ENCODE measurements at places on chromosomes 12 and 14.
A peak's percentile ranks its signal among the peaks of the same experiment; 100 is the strongest.

DNA sequence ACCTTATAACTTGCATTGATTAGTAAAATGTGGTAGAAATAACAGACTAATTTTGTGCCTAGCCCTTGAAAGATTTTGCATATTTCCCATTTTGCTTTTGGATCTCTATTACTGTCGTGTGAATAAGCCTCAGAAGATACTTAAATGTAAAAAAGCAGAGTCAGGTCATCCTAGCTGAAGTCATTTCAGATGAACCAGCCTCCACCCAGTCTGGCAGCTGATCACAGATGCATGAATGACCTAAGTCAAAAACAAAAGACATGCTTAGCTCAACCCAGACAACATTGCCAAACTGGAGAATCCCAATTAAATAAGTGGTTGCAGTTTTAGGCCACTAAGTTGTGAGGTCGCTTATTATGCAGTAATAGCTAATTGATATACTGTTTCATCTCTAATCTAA, 349.9 kb downstream of the C12orf50 start:
- no peak for DNase-seq

- no peak for DNase-seq
These were observed 48.5 kb downstream of the BAZ1A start for GRCh38 chr14:34826661-34827060.

DNA sequence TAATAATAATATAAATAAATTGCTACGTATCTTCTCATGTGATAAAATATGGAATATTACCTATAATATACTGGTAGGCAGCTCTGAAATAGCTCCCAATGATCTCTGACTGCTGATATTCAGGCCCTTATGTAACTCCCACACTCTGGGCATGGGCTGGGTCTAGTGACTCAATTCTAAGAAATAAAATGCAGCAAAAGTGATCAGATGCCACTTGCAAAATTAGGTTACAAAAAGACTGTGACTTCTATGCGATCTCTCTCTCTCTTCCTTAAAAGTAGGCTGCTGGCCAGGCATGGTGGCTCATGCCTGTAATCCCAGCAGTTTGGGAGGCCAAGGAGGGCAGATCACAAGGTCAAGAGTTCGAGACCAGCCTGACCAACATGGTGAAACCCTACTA, 10.3 kb upstream of the CACNB3 start:
- no peak for DNase-seq

- DNase-seq, result peak; percentile 99
These were observed at the start of the genes DCAF11 and NRL for GRCh38 chr14:24114532-24115421. Gene DCAF11 (plus strand): TSS chr14:24114777. CDS start chr14:24115595, 818 bp downstream. Gene NRL (minus strand): TSS chr14:24114949. CDS start chr14:24082848, 32,101 bp downstream.

- no peak for DNase-seq
These were observed 4.2 kb downstream of the SH2B3 start for GRCh38 chr12:111409780-111410430.

GRCh38 chr14:89493406-89493805, 76.4 kb upstream of the FOXN3 start:
- DNase-seq, result no peak

DNA sequence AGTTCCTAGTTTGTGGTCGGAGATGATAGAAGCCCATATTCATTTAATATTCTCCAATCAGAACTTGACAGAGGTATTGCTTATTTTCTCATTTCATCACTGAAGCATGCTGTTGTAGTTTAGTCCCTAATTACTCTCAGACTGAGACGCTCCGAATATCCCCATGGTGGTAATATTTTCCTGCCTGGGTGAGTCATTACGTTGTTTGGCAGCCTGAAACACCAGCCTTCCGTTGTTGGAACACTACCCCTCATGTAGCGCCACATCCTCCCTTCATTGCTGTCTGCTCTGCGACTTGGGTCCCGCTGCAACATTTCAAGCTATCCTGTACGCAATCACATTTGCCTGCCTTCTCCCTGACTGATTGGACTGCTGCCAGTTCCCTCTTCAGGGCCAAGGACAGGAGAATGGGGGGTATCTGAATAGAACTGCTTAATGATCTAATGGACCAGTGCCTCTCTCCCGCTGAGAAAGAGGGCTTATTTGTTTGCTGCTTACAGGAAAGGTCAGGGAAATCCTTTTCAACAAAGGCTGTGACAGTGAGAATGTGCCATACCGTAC, 369.1 kb downstream of the NPAS3 start:
- DNase-seq, result no peak

DNA sequence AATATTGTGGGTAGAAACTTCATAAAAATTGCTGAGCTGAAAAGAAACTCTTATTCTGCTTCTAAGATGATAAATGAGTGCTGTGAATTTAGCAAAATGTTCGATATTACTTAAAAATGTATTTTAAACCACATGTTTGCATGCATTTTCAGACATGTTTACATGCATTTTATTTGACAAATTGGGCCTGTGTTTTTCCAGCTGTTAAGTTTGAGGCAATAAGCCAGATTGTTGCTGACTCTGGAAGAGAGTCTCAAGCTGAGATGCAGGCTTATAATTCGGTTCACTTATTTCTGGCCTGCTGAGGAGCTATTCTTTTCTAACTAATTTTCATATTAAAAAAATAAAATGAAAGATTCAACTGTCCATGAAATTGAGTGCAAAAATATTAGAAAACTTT, 110.1 kb downstream of the SYNE2 start:
- DNase-seq, result no peak

DNA sequence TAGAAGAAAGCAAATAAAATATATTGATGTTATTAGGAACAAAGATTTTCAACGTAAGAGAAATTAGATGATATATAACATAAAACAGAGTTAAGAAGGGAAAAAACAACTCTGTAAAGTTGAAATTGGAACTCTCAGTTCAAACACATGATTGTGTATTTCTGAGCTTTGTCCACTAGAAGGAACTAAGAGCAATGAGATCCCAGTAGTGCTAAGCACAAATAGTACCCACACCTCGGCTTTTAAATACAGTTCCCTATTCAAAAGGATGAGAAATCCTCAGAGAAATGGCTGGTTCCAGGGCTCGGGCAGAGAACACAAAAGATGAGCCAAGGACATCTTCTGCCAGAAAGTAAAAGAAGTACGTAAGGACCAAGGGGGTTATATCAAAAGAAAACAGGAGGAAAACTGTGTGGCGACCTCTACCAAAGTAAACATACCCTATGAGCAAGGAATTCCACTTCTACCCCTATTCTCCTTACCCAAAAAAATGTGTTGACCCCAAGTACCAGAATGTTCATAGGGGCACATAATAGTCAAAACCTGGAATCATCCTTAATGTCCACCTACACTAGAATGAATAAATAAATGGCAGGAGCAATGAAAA, 96.6 kb downstream of the SPTSSA start:
- DNase-seq, result no peak

DNA sequence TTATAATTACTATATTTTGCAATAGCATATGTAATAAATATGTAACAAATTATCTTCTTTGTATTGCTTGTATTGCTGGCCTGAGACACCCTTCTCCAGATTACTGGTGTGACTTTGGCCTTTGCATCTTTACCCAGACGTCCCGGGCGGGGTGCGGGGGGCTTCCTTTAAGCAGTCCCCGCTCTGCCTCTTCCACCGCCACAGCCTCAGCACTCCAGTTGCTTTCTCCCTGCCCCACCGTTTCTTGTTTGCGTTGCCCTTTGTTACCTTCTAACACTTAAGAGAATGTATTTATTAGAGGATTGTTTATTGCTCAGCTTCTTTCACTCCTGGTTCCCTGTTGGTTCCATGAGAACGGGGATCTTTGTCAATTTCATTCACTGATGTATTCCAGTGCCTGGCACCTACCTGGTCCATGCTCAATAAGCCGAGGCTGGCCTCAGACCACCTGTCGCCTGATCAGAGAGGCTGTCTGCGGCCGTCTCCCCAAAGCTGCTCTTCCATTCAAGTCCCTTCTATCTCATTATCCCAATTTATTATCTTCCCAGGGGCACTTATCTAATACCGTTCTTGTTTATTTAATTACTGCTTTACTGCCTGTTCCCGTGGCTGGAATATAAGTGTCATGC, 100.5 kb upstream of the RFLNA start:
- no peak for DNase-seq

DNA sequence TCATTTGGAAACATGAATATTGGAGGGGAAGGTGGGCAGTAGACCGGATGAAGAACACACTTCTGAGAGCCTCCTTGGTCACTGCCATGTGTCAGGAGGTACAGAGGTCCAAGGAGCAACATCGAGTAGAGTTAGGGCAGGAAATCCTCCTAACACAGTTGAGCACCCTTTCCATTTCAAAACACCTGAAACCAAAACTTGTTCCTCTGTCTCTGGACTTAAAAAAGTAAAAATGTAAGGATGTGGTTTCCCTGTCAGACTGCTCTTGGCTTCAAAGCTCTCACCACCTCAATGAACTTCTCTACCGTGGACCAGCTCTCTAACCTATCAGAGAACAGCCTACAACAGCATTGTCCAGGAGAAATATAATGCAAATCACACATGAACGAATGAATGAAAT, 573.9 kb downstream of the NOVA1 start:
- no peak for DNase-seq

- DNase-seq, result no peak
These were observed 280.3 kb downstream of the KSR2 start for GRCh38 chr12:117688446-117688845.

GRCh38 chr14:97217111-97217885, 420.1 kb downstream of the VRK1 start:
- DNase-seq, result no peak

GRCh38 chr12:77833329-77833728, 2.6 kb downstream of the NAV3 start:
- DNase-seq, result no peak

DNA sequence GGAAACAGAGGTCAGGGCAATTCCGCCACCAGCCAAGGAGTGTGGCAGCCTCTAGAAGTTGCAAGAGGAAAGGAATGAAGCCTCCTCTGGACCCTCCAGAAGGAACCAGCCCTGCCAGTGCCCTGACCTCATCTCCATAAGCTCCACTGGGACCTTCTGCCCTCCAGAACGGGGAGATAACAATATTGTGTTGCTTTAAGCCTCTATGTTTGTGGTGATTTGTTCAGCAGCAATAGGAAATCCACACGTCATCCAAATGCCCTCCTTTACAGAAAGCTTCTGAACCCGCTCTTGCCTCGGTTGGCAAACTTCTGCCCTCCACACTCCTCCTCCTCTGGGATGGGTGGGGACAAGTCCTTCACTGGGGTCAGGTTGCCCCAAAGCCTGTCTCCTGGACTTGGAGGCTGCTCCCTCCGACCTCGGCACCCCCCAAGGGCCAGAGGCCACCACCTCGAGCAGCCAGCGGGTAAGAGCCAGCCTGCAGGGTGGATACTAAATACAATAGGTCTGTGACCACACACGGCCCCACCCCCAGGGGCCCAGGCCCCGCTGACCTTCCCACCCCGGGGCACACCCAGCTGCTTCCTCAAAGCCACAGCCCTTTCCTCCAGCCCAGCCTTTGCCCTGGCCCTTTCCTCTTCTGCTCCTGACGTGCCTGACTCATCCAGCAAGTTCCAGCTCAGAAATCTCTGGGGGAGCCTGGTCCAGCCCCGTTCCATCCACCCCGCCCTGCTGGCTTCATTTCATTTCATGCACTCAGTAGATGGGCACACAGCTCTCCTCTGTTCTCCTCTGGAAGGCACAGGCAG, 58.7 kb upstream of the NCOR2 start:
- no peak for DNase-seq

DNA sequence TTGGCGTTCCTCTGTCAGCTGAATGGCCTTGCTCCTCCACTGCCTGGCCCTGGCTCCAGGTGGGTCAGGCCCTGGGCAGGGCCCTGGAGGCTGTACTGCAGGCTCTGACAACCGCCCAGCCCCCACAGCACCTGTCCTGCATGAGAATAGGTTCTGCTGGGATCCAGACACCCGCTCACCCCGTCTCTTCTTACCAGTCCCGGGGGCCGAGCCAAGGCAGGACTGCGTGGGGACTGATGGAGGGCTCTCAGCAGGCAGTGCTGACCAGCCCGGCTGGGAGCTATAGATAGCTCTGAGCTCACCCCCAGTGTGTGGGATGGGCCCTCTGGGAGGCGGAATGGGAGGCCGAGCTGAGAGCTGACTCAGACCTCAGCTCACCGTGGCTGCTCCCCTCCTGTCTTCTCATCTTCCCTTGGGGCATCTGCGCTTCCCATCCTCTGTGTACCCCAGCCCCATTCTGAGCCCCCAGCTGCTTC, 39.6 kb downstream of the TEAD4 start:
- no peak for DNase-seq

DNA sequence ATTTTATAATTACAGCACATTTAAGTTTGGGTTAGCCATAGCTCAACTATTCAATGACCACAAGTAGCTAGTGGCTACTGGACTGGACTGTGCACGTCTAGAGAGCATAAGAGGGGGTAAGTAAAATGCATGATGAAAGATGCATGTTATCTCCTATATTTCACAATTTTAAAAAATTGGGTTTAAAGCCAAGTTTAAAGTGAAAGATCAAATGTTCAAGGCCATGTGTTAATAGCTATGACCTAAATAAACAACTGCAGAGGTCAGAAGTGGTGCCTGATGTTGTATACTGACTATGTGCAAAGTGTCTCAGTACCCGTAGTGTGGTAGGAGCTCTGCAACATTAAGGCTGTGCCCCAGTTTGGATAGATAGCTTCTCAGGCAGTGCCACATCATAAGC, 48.2 kb downstream of the BMP4 start:
- no peak for DNase-seq

DNA sequence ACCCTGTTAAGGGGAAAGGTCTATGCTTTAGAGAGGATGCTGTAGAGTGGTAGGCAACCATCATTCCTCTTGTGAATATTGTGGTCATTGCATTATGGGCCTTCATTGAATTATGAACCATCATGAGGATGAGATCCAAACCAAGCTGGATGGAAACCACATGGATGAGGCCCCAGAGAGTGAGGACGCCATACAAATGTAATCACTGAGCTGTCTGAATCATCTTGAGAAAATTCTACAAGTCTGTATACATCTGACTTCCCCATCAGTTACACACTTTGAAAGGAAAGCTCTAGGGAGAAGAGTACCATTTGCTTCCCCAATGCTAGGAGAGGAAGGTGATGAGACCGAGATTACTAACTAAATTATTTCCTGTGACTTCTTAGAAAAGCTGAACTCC, 172.9 kb downstream of the CACNA1C start:
- DNase-seq, result no peak

GRCh38 chr14:42224053-42224888, 617.6 kb downstream of the LRFN5 start:
- DNase-seq, result peak; percentile 25

- no peak for DNase-seq
These were observed 5.6 kb downstream of the RIC8B start for GRCh38 chr12:106780010-106780631.

DNA sequence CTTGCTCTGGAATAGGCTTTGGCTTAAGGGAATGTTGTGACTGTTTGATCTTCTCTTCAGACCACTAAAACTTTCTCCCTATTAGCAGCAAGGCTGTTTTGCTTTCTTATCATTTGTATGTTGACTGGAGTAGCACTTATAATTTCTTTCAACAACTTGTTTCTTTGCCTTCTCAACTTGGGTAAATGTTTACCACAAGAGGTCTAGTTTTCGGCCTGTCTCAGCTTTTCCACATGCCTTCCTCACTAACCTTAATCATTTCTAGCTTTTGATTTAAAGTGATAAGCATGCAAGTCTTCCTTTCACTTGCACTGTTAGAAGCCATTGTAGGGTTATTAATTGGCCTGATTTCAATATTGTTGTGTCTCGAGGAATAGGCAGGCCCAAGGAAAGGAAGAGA, 126.7 kb upstream of the AEBP2 start:
- DNase-seq, result no peak

Measured in retinal pigment epithelial cell (primary cell).